ENCODE measurements at places on chromosomes 3 and 15.

DNA sequence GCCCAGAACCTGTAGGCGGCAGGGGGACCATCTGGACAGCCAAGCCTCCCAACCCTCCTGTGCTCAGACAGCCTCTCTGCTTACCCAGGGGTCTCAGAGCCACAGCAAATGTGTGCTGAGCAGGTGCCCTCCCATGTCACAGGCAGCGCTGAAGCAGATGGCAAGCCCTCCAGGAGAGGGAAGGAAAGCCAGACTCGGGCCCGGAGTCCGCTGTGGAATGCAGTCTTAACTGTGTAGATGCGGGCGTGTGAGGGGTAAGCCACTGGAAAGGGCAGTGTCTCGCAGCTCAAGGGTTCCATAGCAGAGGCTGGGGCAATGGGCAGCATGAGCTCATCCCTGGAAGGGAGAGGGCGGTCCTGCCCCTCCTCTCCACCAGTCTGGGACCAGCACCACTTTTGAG lies 45.6 kb downstream of the UMPS start:
- DNase-seq = no peak

GRCh38 chr3:113698956-113699355 lies 2.5 kb upstream of the USF3 start:
- DNase-seq = no peak

DNA sequence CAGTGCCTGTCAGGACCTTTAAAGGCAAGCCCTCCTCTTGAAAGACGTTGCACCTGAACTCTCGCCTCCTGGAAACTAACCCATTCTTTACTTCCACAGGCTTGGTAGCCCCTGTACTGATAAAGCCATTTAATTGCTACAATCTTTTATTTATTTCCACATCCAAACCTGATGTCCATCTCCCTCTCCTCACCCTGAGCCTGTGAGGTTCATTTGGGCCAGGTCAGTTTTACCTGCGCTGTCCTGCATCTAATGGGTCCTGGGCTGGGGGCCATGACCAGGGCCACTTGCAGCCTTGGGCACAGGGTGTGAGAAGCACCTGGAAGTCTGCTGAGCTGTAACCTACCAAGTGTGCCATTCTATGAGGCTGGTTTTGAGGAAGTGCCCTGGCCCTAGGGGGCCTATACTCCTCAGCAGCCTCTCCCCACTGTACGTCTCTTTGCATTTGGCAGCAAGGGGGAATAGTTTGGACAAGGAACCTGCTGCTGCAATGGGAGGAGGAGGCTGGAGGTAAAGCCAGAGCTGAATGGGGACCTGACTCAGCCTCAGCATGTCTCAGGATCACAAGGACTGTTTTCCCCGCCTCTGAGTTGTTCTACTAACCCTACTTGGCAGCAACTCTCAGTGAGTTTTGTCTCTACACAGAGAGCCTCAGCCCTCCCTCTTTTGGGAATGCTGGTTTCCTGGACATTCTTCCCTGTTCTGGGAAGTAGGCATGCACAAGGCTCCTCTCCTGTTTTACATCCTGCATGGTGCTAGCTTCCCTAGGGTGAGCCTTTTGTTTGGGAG lies 53.8 kb downstream of the WDR76 start:
- no peak for DNase-seq

DNA sequence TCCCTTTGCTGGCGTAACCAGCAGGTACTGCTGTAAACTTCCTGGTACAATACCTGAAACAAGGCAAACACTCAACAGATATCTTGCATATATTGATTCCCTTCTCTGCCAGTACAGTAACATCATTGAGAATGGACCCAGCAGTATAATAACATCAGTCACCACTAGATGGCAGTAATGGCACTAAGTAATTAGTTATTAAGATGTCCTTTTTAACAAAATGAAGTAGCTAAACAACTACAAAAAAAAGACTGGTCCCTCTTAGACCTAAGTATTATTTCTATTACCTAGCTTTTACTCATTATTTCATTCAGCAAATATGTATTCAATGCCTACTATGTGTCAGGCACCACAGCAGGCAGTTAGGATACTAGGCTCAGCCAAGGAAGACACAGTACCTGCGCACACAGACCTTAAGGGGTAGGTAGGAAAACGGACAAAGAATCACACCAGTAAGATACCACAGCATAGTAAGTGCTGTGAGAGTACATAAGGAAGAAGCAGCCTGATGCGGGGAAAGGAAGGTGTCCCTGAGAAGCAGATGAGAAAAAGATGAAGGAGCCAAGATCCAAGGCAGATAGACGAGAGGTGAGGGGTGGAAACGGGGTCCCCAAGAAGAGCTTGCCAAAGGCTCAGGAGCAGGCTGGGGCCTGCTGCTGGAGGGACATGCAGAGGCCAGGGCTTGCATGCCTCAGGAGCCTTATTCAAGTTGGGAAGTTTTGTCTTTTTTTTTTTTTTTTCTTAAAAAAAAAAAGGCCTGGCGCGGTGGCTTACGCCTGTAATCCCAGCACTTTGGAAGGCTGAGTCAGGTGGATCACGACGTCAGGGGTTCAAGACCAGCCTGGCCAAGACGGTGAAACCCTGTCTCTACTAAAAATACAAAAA lies 102.7 kb upstream of the CHD2 start:
- DNase-seq = no peak

GRCh38 chr3:11818033-11818432 lies 28.7 kb downstream of the TAMM41 start:
- no peak for DNase-seq

DNA sequence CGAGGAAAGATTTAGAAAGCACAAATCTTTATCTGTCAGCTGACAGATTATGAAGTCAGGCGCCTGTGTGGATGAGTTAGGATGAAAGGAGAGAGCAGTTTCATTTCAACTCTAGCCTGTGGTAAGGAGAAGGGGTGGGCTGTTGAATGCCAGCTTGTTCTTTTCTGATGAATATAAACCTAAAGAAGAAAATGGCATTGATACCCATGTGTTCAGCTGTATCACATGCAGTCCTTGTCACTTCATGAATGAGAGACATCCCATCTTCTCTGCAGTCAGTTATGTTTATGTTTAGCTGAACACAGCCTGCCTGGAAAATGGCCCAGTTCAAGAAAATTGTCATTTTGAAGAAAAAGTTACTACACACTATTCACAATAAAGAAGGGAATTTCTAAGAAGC lies 345.7 kb upstream of the RBMS3 start:
- DNase-seq = no peak

DNA sequence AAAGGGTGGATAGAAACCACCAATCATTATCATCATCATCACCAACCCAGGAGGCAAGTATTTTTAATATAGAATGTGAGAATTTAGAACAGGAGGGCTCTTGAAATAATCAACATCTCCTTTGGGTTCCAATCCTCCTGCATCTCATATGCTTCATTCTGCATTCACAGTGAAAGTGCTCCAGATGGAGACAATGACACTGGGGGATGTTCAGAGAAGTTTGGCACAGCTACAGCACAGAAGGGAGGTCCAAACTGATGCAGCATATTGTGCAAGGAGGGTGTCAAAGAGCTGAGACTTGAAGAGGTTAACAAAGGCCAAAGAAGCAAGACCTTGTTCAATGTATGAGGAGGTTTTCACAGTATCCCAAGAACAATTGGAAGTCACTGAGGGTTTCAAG lies 767.1 kb downstream of the NTRK3 start:
- no peak for DNase-seq

- DNase-seq = no peak
Measured at GRCh38 chr15:86155551-86155950, 75.9 kb downstream of the AGBL1 start.

GRCh38 chr3:194830978-194831377 lies 145.3 kb downstream of the FAM43A start:
- no peak for DNase-seq

DNA sequence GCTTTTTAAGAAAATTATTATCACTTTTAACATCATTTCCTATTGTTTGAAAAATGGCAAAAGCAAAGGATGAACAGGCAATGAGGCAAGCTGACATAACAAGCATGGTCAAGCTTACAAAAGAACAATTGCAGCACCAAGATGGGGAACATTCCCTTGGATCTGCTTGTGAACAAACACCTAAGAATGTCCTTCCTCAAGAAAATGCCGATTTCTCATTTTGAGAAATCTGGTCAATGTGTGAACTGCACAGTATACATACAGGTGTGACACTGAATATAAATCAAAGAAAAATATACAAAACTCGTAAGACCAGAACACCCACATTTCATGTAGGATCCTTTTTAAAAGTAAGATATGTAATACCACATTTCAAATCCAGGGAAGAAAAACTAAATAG lies 58.9 kb downstream of the LRRFIP2 start:
- no peak for DNase-seq

DNA sequence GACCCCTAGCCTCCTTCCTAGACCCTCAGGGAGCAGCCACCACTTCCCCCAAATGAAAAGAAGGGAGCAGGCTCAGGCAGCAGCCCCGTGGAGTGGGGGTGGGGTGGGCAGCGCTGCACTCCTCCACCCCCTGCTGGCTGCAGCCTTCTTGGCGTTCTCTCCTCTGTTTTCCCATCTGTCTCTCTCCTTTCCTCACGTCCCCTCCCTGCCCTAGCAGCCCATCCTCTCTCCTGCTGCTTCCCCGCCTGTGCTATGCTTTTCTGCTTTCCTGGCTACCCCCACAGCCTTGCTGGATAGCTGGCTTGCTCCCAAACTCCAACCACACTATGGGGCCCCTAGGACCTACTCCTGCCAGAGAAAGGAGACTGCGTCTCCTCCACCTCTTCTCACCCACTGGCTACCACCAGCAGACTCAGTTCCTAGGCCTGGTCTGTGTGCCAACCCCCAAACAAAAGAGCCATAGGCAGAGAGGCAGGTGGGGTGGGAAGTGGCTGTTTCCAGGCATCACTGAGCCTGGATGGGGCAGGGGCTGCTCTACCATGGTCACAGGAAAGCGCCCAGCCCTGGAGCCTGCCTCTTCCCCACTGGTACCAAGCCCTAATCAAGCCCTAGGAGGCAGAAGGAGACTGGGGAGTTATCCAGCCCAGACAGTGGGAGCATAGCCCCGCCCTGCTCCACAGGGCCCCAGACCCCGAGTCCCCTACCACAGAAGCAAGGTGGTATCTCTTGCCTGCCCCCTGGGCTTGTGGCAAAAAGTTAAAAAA lies 3.4 kb upstream of the DISP2 start:
- no peak for DNase-seq

GRCh38 chr3:177569875-177570657 lies 372.8 kb upstream of the TBL1XR1 start:
- DNase-seq = no peak

- DNase-seq = no peak
Measured at GRCh38 chr15:95557226-95558046, 773.1 kb upstream of the NR2F2 start.

- DNase-seq = no peak
Measured at GRCh38 chr3:42501321-42501680, 1.1 kb upstream of the VIPR1 start.

DNA sequence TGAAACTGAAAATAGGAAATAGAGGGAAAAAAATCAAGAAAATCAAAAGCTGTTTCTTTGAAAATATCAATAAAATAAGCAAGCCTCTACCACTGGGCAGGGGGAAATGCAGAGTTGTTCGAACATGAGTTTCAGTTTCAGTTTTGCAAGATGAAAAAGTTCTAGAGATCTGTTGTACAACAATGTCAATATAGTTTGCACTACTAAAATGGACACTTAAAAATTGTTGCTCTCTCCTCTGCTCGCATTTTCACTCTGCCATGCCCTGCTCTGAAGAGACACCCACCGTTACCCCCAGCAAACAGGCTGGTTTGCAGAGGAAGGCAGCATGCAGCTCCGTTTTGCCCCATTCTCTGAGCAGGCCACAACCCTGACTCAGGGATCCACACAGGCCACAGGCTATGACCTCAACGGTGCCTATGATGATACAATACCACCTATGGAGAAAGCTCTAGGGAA lies 64.5 kb downstream of the ZNF148 start:
- DNase-seq = peak; percentile 22

DNA sequence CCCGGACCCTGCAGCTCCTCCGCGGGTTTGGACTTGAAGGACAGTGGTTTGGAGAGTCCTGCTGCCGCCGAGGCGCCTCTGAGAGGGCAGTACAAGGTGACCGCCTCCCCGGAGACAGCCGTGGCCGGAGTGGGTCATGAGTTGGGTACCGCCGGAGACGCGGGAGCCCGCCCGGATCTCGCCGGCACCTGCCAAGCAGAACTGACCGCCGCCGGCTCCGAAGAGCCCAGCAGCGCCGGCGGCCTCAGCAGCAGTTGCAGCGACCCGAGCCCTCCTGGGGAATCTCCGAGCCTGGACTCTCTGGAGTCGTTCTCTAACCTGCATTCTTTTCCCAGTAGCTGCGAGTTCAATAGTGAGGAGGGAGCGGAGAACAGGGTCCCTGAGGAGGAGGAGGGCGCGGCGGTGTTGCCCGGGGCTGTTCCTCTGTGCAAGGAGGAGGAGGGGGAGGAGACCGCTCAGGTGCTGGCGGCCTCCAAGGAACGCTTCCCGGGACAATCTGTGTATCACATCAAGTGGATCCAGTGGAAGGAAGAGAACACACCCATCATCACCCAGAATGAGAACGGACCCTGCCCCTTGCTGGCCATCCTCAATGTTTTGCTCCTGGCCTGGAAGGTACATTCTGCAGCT lies 634 bp downstream of the MINDY2 start:
- peak; percentile 13 for DNase-seq

DNA sequence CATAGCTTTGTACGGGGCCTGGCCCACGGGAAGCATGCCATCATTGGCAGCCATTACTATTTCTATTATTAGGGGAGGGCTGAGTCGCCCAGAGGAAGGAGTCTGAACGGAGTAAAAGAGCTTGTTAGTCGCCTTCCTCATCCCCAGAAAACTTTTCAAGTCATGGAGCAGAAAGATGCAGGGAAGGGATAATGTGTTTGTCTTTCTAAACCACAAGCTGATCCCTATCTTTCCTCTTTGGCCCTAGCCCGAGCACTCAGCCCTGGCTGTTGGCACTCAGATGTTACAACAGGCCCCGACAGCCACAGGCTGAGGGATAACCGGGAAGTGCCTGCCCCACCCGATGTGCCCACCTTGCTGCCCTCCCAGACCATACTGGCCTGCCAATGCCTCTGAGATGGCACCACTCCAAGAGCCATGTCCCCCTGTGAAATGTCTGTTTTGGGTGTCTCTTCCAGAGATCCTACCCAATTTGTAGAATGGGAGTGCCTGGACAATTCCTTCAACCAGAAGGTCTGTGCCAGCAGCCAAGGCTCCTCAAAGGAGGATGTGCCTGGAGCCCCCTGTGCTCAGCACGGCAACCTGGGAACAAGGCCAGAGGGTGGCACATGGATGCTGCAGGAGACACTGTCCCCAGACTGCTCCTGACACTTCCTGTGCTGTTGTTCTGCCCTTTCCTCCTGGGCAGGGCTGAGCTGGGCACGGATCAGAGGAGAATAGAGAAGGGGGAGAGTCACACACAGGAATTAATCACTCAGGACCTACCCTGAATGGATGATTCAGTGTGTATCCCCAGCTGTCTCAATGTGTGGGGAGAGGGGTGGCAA lies 10.8 kb downstream of the PAK6 start:
- DNase-seq = no peak

GRCh38 chr3:126208606-126209256 lies 28.3 kb upstream of the ALDH1L1 start:
- no peak for DNase-seq
